Kidney capillary endothelial cell (primary cell): ENCODE measurements at places on chromosomes 11 and 22.

- peak; percentile 85 for DNase-seq
These were observed 25.4 kb downstream of the TRIM44 start for GRCh38 chr11:35688023-35688422.

DNA sequence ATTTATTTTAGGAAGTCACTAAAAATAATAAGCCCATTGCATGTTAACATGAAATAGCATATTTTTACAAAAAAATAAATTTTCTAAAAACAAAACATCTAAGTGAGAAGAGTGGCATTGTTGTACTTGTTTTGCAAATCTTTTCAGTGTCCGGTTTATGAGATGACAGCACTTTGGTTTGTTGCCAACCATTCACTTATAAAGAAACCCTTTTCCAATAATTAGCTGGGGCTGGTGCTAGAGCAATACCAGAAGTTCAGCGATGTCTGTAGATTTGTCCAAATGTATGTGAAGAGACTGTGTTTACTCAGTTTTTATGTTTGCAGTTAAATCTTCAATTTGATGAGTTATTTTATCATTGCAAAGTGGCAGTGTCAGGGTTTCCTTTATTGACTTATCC is 22.1 kb upstream of the KRTAP5-7 start:
- DNase-seq, result peak; percentile 32

DNA sequence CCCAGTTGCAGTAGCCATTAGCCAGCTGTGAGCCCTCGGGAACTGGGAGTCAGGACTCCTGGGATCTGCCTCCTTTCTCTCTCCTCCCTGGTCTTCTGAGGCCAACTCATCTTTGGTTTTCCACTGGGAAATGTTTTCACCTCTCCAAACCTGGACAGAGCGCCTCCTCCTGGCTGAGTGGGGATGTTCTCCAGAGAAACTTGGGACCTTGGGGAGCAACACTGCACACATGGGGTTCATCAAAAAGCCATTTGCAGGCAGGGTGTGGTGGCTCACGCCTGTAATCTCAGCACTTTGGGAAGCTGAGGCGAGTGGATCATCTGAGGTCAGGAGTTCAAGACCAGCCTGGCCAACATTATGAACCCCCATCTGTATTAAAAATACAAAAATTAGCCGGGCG is 145.4 kb downstream of the NECTIN1 start:
- DNase-seq, result no peak

GRCh38 chr11:76162336-76163288 is 43.7 kb downstream of the WNT11 start:
- no peak for DNase-seq

- DNase-seq, result peak; percentile 37
These were observed 25.6 kb downstream of the OR2AG2 start for GRCh38 chr11:6746086-6746618.

GRCh38 chr22:32920734-32921133 is 119.2 kb downstream of the TIMP3 start:
- DNase-seq, result no peak

- no peak for DNase-seq
These were observed 131.3 kb downstream of the AASDHPPT start for GRCh38 chr11:106208760-106209159.

- DNase-seq, result no peak
These were observed 2.8 kb upstream of the BSX start for GRCh38 chr11:122984186-122985011.

DNA sequence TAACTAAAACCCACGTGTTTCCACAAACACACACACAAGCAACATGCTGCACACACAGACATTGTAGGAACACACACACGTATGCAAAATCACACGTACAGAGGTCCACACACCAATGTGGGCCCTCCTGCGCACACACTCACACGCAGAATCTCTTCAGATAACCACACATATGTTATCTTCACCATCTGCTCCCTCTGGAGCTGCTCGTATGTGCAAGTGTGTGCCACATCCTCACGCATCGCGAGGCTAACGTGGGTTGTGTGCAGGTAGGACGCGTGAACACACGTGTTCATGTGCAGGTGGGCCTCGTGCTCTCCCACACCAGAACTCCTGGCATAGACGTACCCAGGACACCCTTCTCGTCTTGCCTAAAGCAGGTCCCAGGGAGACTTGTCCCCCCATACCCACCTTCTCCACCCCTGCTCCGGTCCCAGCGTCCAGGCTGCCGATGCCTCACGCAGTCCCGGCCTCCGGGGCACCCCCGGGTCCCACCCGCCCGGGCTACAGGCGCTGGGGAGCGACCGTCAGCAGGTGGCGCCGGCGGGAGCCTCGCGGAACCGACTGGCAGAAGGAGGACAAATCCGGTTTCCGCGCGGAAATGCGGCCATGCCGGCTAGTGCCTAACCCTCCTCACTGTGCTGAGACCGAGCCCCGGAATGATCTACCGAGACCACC is 10.3 kb upstream of the IGSF9B start:
- DNase-seq, result no peak

DNA sequence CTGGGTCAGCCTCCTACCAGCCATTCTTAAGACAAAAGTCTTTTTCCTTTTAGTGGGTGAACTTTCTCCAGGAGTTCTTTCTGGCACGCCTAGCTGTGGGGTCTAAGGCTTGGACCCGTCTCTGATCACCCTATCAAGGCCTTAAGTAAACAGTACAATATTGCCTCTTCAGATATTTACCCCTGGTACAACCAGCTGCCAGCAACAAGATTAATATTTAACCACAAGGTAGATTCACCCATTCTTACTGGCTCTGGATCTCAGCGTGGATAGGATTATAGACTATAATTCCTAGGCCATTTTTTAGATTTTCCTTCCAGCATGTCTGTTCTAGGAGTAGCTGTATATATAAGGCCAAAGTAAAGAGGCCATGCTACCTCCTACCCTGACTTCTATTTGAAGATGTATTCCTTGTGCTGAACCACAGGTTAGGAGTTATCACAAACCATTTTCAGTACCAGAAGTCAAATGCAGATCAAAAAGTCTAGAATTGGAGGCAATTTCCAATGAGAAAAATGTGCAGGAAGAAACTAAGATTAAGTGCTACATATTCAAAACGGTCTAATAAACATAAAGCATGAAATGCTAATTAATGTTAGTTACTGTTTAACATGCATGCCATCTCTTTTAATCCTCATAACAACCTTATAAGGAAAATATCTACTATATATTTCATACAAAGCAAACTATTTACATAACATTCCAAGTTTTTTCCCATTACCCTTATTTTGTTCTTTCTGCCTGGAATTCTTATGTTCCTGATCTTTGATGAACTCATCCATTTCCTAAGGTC is 110.0 kb upstream of the SYN3 start:
- no peak for DNase-seq

DNA sequence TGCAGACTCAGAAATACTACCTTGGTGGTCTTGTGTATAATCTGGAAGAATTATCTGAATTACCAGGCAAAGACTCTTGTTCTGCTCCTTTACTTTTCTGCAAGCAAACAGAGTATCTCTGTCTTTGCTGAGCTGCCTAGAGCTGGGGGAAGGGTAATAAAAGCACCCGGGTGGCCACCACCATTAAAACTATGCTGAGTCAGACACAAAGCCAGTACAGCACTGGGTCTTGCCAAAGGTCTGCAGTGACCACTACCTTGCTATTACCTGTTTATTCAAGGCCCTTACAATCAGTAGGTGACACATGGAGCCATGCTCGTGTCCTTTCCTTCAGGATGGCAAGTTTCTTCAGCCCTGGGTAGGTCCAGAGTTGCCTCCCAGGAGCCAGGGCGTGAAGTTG is 420.6 kb upstream of the CNTN5 start:
- no peak for DNase-seq

DNA sequence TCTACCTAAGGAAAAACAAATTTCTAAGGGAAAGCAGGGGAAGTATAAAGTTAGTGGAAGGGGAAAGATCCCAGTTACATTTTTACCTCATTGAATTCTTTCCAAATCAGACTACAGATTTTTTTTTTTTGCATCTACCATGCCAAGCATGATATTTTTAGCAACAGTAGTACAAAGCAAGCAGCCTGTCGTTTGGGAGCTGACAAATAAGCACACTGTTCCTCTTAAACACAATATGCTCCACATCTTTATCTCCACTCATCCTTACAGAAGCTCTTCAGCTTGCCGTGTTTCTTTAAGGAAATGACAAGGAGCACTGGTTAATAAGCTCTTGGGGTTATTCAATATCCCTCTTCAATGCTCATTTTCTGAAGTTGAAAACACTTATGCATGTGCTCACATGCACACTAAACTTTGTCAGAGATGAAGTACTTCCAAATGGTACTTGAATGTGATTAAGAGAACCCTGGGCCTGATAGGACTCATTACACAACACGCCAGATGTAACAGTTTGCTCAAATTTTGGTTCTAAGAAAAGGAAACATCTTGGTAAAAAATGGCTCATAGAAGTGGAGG is 53.8 kb downstream of the PAX6 start:
- DNase-seq, result no peak

GRCh38 chr11:128465531-128465930 is 121.8 kb downstream of the ETS1 start:
- DNase-seq, result no peak
